ENCODE measurements at places on chromosomes 7 and 10.

DNA sequence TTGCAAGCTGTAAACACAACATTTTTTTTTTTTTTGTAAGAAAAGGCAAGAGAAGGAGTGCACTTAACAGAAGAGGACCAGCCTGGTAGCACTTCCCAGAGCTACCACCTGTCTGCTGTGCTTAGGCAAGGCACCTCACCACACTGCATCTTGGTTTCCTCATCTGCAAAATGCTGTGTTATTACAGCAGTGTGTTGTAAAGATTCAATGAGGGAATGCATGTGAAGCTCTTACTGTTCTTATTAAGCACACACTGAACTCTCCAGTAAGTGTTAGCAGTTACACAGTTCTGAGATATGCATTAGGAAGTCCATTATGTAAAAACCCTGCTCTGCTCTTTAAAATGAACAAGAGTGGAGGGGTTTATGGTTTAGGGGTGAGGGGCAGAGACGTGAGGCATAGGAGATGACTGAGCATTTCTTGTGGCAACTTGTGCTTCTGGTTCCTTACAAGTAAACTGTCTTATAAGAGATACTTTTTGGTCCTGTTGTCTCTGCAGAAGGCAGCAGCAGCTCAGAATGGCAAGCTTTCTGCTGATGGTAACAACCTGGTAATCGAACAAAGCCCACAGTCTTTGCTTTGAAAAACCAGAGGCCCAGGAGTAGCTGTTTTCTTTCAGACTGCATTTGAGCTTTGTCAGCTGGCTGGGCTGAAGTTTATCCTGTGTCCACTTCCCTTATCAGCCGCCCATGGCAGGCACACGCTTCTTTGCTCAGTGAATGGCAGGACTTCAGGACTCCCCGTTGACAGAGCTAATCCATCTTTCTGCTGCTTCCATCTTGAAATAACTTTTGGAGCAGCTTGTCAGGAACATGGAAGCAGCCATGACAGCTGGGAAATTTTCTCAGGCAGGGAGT lies 98.8 kb upstream of the BMPER start:
- peak; percentile 61 for DNase-seq

GRCh38 chr10:5530412-5530806 lies 5.6 kb downstream of the CALML3 start:
- DNase-seq = no peak

- no peak for DNase-seq
These were observed 88.6 kb downstream of the PTPRN2 start for GRCh38 chr7:158499082-158499455.

GRCh38 chr7:12926206-12926605 lies 238.8 kb downstream of the ARL4A start:
- no peak for DNase-seq

GRCh38 chr7:28020302-28020940 lies 160.2 kb downstream of the JAZF1 start:
- DNase-seq = peak; percentile 73

DNA sequence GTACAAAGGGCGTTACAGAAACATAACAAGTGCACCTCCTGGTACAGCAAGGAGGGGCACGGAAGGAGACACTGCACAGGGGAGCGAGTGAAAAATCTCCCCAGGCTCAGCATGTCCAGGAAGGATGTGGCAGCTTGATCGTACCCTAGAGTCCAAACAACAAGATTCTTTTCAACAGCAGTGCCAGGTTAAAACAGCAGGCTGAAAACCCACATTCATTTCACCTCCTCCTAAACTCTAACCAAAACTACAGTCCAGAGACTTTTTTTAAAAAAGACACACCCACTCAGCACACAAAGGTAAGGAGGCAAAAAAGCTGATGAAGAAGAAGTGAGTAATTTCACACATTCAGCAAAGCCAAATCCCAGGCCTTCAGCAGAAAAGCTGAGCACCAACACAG lies 138.8 kb downstream of the SFMBT2 start:
- DNase-seq = no peak

DNA sequence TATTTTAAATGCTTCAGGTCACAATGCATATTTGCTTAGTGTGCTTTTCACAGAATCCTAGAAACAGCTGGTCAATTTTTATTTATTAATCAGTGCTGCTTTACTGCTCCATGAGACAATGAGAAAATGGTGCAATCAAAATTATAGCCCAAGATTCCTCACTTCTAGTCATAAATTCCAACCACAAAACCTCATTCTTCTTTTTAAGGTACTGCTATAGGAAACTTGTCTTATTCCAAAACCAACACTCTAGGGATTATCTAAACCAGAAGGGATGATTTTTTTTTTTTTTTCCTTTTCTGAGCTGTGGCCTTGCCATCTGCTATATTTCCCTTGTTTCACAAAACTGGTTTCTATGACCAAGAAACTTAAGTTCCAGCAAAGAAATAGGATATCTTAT lies 64.0 kb upstream of the SEMA3A start:
- DNase-seq = no peak

- no peak for DNase-seq
These were observed 543.1 kb upstream of the MBL2 start for GRCh38 chr10:53315709-53316108.

- no peak for DNase-seq
These were observed 268.1 kb downstream of the HPSE2 start for GRCh38 chr10:98967601-98968000.

GRCh38 chr7:99447943-99448342 lies 9.2 kb downstream of the CPSF4 start:
- DNase-seq = no peak

GRCh38 chr7:143042159-143042789 lies 9.9 kb upstream of the OR6V1 start:
- no peak for DNase-seq

GRCh38 chr10:112816033-112816430 lies 134.0 kb upstream of the TCF7L2 start:
- DNase-seq = no peak

DNA sequence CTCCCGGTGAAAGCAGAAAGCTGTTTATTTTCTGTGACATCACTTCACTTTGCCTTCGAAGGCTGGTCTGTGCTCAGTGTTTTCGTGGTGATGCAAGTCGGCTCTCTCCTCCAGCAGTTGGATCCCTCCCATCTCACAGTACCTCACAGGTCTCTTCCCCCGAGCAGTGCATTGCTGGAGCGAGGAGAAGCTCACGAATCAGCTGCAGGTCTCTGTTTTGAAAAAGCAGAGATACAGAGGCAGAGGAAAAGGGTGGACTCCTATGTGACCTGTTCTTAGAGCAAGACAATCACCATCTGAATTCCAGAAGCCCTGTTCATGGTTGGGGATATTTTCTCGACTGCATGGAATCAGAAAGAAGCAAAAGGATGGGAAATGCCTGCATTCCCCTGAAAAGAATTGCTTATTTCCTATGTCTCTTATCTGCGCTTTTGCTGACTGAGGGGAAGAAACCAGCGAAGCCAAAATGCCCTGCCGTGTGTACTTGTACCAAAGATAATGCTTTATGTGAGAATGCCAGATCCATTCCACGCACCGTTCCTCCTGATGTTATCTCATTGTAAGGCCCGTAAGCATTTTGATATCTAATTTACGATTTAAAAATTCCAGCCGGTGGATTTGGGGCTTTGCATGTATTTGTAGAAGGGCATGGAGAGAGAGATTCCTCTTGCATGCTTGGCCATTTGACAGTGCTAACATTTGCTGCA lies at the start of gene LGI1:
LGI1 (plus strand) TSS at position 136 of the 707 bp plus-strand sequence; CDS start at position 345, 209 bp downstream.
- no peak for DNase-seq

DNA sequence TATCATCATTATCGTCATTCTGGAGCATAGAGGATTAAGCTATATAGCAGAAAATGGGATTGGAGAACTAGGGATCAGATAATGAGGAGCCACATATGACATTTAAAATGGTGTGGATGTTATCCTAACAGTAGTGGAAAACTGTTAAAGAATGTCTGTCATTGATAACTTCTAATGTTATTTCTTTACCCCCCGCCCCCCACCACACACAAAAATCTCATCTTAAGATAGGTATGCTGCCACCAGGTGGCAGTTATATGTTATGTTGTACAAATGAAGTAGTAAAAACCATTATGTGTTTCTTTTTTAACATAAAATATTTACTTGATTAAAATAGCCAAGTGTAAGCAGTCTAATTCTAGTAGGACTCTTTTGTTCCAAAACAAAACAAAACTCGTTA lies 13.0 kb downstream of the AKAP9 start:
- DNase-seq = no peak

Data from Right ventricle myocardium superior (tissue), 1 donor.